ENCODE measurements at places on chromosomes 12 and 14.

DNA sequence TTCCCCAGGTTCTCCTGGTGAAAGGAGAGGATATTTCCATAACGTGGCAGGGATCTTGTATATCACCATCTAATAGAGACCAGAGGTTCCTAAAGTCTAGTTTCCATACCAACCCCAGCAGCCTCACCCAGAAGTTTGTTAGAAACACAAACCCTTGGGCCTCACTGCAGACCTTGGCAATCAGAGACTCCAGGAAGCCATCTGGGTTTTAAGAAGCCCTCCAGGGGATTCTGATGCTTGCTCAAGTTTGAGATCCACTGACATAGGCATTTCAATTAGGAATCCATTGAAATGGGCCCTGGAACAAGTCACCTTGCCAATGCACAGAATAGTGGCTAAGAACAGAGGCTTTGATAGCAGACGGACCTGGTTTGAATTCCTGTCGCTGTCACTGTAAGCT, 2.2 kb upstream of the CMKLR1 start:
- no peak for DNase-seq

- DNase-seq = no peak
These were observed 17.7 kb downstream of the SBNO1 start for GRCh38 chr12:123346946-123347345.

DNA sequence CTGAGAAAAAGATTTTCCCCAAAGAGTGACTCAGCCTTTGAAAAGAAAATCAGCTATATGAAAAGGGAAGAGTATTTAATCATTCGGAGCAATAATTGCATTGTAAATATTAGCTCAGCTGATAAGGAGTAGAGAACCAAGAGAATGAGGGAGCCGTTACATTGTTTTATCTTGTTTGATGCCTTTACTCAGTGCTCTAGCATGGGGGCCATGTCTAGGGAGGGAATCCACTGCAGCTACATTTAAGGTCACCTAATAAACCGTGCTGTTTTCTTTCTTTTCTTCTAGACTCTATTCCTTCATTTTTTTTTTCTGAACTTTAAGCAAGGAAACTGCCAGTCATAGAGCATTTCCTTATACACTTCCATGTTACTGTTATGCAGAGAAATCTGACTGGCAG, 447.0 kb downstream of the DIO2 start:
- no peak for DNase-seq

DNA sequence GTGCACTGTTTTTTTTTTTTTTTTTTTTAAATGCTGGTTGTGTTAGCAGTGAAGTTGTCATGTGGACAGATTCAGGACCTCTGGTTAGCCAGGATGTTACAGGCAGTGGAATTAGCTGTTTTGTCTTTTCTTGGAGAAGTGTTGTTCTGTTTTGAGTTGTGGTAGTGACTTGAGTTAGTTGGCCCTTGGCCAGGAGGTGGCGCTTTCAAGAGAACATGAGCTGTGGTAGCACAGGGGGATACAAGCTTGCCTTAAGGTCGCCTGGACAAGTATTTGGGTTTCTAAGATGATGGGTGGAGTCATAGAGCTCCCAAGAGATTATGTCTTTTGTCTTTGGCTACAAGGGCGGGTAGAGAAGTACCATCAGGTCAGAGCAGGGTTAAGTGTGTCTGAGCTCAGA, 33.3 kb upstream of the CCDC198 start:
- DNase-seq = no peak

DNA sequence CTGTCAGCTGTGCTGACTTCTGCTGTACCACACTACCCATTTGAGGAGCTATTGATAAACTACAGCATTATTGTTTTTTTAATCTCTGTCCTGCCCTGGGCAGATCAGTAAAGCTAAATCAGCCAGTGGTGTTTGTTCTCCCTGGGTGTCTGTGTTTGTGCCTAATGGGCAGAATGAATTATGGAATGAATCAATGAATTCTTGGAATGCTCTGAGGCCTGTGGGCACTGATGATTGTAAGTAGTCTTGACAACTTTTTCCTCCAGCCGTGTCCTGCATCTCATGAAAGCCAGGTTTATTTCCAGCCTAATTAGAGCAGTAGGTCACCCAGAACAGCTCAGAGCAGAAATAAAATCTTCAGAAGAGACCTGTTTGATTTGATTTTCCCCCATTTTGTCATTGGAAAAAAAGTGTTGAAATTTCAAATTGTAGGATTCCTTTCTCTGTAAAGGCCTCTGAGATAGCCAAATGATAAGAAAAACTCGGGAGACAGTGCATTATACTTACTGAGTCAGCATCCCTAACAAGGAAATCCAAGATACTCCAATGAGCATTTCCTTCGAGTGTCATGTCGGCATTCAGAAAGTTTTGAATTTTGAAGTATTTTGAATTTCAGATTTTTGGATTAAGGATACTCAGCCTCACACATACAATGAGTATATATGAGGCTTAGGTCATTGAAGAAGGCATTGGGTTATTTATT, 19.4 kb upstream of the EVL start:
- no peak for DNase-seq

DNA sequence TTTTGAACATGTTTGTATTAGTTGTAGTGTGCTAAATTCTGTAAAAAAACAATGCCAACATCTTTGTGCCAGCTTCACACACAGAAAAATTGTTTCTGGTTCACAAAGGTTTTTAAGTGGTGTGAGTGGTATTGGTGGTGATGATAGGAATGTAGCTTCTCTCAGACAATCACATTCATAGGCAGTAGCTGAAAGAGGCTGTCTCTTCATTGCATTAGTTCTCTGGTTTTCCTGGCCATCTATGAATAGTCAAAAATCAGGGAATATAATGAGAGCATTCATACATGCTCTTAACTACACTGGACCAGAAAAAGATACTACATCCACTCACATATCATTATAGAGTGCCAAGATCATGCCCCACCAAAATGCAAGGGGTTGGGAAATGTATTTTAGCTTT, 433.5 kb downstream of the FLRT2 start:
- DNase-seq = no peak

GRCh38 chr12:2826721-2827515, 7.9 kb downstream of the NRIP2 start:
- no peak for DNase-seq

GRCh38 chr14:64717870-64718269, 13.6 kb downstream of the PLEKHG3 start:
- no peak for DNase-seq

DNA sequence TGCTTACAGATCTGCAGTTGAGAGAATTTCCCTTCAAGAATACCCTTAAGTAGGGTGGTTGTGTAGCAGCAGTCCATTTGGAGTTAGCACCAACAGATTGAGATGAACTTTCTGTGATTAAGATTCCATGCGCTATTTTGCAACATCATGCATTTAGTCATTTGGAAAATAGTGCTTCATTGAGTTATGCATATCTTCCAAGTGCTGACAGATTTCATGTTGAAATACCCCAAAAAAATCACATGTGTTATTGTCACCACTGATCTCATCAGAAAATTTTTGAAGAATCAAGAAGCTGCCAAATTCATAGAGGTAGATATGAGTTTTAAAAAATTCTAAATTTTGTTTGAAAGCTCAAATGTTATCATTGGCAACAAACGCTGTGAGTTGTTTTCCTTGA, 35.5 kb upstream of the OSBPL8 start:
- DNase-seq = no peak

DNA sequence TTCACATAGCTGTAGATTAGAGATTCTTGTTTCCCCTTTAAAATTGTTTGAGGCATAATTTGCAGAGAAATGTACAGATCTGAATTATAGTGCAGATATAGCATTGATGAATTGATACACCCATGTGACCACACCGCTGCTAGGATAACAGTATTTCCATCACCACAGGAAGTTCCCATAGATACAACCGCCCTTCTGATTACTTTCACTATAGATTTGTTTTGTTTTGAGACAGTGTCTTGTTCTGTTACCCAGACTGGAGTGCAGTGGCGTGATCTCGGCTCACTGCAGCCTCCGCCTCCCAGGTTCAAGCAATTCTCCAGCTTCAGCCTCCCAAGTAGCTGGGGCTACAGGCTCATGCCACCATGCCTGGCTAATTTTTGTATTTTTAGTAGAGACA, 8.8 kb upstream of the ASPG start:
- DNase-seq = no peak

- no peak for DNase-seq
These were observed 128.6 kb upstream of the PLEKHG7 start for GRCh38 chr12:92574051-92574783.

DNA sequence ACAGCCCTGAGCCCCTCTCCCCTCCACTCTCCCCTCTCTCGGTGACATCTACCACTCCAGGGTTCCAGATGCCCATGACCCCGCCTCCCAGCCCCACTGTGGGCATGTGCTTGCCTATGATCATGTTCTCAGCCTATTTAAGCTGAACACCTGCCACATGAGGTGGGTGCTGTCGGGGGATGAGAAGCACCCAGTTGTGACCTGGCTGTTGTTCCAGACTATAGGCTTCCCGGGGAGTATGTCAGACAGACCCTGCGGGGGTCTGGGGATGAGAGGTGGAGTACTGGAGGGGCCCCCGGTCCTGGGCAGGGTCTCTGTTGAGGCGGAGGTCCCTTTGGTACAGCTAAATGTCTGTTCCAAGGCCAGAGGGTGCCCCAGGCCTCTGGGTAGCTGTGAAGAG, 6.0 kb downstream of the VSX2 start:
- no peak for DNase-seq

GRCh38 chr12:49733219-49734017, 7.9 kb upstream of the TMBIM6 start:
- DNase-seq = no peak

- DNase-seq = no peak
These were observed 4.2 kb upstream of the CLMN start for GRCh38 chr14:95323917-95324316.

- no peak for DNase-seq
These were observed 30.9 kb downstream of the TBC1D15 start for GRCh38 chr12:71870416-71870815.

DNA sequence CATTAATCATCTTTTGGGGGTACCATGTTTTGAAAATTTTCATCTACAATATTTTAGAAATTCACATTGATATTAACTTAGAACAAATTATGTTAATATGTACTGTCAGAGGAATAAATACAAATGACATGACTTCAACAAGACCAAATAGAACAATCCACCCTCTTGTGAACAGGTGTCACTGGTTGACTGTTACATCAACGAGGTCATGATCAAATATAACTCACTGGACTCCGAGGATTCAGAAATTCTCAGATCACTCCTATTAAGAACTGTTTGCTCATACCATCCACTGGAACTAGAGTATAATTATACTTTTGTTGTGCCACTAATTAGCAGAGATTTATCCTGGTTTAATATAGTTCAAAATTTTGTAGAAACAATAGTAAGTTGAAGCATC, 318.8 kb downstream of the PRKD1 start:
- no peak for DNase-seq

- DNase-seq = no peak
These were observed 13.5 kb downstream of the FERMT2 start for GRCh38 chr14:52937306-52937705.

- no peak for DNase-seq
These were observed 65.8 kb upstream of the RASSF3 start for GRCh38 chr12:64544371-64545080.

DNA sequence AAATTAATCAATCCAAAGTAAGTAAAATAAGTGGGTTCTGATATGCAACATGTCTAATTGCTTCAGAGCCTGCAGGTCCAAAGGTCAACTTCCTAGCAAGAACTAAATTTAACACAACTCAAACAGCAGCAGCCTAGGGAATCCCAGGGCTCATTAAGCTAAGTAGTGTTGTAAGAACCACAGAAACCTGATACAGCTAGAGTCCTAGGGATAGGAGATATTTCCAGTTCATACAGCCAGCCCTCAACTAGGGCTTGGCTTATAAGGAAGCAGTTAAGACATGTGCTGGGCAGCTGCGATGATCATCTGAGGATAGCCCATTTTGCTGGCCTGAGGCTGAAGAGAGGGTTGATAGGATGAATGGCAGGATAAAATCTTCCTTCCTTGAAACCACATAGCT, at the start of gene OR4Q3:
OR4Q3 (plus strand) TSS at position 316 of the 400 bp plus-strand sequence.
- no peak for DNase-seq

DNA sequence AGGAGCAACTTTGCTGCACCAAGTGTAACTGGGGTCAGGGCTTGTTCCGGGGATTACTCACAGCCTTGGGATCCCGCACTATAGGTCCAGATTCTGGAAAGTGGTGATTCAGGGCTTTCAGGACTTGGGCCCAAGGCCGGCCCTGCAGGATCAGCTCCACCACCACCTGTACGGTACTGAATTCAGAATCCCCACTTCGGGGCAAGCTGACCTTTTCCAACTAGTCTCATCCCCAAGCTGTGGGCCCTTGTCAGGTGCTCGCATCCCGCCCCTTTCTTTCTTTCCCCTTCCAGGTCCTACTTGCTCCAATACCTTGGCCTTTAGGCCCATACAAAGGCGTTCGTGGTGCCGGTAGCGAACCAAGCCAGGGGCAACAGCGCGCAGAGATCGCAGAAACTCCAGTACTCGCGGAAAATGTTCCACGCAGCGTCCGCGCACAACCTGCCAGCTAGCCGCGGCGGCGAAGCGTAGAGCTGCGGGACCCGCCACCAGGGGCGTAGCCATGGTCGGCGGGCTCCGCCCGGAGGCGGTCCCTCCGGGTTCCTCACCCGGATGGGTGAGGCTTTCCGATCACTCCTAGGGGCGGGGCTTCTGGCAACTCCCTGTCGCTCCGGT, 487 bp downstream of the TINF2 start:
- DNase-seq = peak; percentile 96

- DNase-seq = no peak
These were observed 18.7 kb downstream of the SETD1B start for GRCh38 chr12:121822393-121823100.

- DNase-seq = no peak
These were observed 1.5 kb upstream of the ZBTB42 start for GRCh38 chr14:104799244-104800014.

DNA sequence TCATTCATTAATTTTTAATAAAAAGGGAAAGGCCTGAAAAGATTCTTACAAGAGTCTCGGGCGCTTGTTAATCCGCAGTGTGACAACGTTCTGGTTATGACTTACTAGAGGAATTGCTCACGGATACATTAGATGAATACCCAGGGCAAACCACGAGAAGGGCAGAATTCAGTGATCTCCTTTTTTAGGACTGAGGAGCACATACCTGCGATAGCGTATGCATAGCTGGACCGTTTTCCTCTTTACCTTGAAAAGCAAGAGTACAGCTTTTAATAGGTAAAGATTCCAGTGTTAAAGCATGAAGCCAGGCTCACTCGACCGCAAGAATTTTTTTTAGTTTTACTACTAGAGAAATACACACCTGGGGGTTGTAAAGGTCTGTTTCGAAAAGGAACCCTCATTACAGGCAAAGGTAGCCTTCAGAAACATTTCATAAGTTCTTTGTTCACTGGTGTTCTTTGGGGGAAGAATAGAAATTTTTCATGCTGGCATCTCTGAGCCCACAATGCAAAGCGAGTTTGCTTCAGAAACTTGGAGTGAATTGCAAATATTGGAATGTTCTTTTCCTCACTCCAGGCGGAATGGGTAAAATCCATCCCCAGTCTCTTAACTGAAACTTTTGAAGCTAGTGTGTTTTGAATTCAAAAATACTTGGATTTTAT, 953 bp downstream of the MAPK1IP1L start:
- DNase-seq = no peak

DNA sequence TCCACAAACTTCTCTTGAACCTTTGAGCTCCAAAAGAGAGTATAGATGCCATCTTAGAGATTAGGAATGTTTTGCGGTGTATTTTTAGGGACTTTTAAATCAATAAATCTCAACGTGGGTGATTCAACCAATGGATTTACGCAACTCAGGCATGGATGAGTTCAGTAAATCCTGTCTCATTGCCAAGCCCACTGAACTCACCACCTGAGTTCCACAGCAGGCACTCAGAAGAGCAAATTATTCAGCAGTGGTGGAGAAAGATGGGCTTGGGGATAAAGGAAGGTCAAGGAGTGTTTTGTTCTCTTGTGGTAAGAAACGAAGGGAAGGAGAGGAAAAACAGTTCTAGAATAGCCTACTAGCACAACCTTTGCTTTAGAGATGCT, 68.7 kb upstream of the HMGA2 start:
- DNase-seq = no peak

Data from activated T-cell treated with anti-CD3 and anti-CD28 coated beads, Interleukin-2, amount 50 U/mL, for 1 hour (primary cell).